ENCODE measurements at places on chromosomes 3 and 15.

DNA sequence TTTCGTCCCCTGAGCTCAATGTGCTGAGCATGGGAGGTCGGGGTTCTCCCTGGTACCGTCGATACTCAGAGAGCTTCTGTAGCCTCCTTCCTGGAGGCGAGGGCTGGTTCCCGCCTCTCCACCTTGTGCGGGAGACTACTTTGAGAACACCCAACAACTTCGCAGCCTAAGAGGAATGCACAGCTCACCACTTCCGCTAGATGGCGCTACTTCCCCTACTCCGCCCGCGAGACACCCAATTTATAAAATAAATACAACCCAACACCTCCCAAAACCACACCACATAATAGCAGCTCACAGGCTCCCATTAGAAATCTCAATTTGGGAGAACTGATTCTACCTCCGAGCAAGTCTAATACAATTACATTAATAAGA, 1.2 kb downstream of the RGMA start:
- peak; percentile 21 for DNase-seq

- DNase-seq = no peak
These were observed 210.0 kb upstream of the IGF1R start for GRCh38 chr15:98438326-98438725.

DNA sequence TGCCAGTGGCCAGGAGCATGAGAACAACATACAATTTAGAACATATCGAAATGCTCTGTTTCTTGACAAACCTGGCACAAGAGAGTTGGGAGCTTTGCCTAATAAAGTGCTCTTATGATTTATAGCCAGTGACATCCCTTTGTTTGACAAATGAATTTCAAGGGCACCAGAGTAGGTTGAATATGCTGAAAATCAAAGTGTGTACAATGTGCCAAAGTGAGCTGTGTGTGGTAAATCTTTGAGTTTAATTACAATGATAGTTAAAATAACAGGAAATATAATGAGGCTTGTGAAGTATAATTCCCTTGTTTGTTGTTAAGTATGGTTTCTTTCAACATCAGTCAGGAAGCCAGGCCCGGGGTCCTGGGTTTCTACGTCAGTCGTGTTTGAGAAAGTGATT, 211.9 kb downstream of the EBLN2 start:
- DNase-seq = no peak

- DNase-seq = no peak
These were observed 67.2 kb downstream of the ST6GAL1 start for GRCh38 chr3:186997473-186997939.

GRCh38 chr3:172031996-172032395, 7.4 kb upstream of the FNDC3B start:
- no peak for DNase-seq

- no peak for DNase-seq
These were observed 36.3 kb upstream of the GNB5 start for GRCh38 chr15:52227456-52227855.

GRCh38 chr15:40379853-40380252, 2.7 kb upstream of the KNSTRN start:
- DNase-seq = no peak

DNA sequence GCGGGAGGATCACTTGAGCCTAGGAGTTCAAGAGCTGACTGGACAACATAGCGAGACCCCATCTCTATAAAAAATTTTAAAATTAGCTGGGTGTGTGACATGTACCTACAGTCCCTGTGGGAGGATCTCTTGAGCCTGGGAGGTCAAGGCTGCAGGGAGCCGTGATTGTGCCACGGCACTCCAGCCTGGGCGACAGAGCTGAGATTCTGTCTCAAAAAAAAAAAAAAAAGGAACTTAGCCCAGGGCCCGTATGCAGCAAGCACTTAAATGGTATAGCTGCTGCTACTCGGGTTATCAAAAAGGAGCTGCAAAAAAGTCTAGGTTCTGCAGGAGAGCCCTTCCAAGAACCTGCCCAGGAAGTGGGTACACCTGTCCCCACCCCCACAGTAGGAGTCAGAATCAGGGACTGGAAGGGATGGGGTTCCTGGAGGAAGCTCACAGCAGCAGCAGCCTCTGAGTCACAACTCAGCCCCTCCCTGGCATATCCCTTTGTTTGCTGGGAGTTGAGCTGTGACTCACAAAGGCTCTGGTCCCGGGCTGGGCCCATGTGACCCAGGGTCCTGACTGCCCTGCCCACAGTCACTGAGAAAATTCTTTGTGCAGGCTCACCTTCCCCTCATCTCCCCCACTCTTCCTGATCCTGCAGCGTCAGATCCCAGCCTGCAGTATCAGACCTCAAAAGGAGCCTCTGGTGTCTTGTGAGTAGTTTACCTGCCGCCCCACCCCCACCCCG, at the start of gene SPATA12:
Gene SPATA12, plus strand, starts transcription at position 576 of the 733 bp plus-strand sequence. CDS start 13,031 bp downstream, outside the sequence.
- DNase-seq = no peak

DNA sequence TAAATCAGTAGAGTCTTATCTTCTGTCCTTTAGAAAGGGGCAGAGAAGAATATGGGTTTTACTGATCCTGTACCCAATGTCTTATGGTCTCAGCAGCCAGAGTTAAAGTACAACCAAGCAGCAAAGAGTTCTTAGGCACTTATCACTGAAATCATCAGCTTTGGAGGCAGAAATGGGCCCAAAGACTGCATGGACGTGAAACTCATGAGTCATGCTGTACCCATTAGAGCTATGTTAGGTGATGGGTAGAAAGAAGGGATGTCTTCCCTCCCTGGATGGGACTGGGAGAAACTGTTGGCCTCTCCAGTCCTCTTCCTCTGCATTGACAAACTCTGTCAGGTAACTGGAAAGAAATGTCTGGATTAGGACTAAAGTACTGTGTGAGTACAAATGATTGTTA, 63.4 kb downstream of the EOMES start:
- DNase-seq = no peak
